ENCODE measurements at places on chromosomes 5 and 9.

DNA sequence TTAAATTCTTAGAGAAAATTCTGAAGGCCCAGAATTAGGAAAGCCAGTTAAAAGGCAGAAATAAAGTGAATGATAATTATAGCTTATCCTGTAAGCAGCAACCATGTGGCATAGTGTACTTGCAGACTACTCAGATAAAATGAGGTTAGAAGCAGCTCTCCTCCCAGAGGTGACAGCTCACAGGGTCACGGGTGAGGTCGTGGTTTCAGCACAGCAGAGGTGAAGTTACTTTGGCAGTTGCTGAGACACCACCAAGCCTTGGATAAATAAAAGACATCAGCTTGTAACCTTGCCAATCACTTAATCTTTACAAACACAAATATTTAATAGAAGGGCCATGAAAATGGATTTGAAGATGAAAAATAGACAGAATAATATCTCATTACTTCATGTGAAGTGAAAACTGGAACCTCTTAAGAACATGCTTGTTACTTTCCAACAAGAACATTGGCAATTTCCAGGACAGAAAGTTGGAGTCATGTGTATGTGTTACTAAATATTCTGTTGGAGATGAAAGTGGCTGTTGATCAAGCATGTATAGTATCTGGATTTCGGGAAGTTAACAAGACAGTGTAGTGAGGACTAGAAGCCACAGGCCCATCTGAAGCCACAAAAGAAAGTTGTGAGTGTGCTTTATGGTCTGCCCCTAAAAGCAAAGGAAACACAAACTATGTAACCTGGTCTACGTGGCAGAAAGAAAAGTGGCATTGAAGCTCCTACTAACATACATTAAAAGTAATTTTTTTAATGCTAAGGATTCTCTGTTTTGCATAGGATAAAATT lies 134.4 kb downstream of the ERCC6L2 start:
- peak; percentile 82 for DNase-seq

GRCh38 chr9:126366366-126367011 lies 39.9 kb downstream of the MVB12B start:
- no peak for DNase-seq

DNA sequence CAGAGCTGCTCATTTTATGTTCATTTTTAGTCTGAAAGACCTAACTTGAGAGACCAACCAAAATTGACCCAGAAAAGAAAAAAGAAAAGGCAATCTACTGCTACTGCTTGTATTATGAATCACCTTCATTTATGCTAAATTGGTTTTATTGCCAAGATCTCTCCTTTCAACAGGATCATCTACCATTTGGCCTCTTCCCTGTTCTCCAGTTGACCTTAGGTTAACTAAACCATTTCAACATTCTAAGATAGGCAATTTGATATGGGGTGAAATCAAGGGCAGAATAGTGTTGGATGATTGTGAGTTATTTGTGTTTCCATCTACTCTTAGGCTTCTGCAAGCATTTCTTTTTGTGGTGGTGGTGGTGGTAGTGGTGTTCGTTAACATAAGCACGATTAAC lies 48.3 kb upstream of the POU4F3 start:
- DNase-seq = no peak

DNA sequence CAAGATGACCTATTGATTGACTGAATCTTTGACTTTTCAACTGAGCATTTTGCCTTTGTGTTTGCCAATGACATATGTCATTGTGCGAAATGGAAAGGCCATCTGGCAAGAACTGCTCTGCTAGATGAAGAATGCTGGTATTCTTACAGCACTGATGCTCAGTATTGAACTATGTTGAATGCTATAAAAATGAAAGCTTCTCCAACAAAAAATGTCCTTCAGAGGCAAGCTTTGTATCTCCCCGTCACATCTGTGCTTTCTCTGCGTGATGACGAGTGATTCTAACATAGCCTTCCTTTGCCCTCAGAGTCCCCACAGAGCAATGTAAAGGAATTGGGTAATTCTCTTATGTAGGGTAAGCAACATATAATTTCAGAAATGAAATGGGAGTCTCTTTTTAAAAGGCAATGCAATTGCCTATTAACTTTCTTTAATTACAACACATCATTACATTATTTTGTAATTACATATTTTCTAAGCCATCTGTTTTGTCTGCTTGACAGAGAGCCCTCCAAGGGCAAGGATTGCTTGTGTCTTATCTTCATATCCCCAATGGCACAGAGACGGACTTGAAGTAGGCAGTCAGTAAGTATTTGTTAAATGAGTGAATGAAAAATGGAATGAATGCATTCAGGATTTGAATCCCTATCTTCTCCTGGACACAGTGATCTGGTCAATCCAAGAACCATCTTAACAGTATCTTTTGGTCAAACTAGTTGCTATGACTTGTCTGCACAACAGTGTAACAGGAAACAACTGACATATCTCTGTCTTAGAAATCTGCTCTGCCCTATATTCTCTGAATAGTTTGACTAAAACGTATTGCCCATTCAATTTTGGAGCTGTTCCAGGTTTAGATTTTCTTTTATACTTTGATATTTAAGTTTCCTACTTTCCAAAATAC lies 46.1 kb downstream of the ENC1 start:
- no peak for DNase-seq

DNA sequence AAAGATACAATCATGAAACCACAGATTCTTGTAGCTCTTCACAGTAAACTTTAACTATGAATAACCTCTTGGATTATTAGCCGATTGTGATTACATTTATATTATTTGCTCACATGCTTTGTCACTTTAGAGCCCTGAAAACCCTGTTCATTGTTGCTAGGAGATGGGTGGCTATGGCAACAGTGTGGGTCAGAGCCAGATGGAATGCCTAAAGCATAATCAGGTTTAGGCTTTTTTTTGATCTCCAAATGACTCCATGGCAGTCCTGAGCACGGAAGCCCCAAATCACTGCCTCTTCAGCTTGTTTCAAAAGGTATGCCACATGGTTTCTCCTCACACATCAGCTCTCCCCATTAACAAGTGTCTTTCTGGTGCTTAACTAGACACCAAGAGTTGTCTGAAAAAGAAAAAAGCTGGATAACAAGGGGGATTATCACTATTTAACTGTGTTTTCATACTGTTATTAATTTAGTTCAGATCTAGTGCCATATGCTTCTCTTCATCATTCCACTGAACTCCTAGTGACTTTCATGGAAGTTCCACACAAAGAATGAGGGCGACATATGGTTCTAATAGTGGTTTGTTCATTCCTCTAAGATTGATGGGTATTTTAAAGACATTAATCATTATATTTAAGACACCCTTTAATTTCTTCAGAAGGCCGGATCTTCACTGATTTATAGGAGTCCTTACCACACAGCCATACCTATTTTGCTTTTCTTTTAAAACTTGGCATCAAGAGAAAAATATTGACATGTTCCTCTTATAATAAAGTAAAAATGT lies 88.8 kb upstream of the PAM start:
- no peak for DNase-seq

DNA sequence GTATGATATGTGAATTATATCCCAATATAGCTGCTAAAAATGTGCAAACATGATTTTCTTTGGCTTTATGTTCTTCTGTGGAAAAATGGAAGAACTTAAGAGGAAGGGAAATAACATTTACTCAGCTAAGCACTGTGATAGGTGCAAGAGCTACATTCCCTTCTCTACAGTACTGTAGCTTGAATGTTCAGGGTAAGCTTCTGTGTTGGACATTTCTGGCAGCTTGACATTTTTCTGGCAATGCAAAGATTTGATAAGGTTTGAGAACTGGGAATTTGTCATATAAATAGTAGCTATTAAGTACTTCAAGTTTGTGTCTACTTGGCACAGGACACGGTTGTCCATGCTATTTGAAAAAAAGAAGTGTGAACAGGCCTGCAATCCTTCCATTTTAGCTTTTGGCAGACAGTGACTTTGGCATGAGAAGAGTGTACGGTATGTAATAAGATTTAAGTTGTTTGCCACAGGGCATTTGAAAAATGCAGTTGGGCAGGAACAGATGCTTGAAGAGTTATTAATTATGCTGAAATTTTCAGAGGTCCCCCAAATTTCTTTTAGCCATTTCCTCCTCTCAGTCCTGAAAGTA lies 77.6 kb downstream of the KIF4B start:
- DNase-seq = no peak

DNA sequence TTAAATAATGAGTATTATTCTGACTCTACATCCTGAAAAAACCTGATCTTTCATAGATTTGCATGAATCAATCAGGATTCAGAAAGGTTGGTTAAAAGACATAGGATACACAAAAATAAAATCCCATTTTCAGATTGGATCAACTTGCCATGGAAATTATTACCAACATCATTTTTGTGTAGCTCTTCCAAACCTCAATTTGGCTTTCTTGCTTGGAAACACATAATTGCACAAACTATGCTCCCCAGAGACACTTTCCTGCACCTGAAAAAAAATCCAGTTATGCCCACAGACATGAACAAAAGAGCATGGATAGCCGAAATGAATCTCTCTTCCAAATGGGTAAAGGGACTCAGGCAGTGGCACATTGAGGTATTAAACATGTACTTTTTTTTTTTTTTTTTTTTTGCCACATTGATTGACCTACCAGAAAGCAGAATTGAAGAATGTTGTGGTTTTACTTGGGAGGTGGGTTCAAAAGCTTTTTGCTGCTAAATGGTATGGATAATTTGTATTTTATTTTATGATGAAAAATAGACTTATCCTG lies 135.4 kb upstream of the FBN2 start:
- no peak for DNase-seq

GRCh38 chr5:95925939-95926338 lies 35.7 kb downstream of the ELL2 start:
- no peak for DNase-seq

DNA sequence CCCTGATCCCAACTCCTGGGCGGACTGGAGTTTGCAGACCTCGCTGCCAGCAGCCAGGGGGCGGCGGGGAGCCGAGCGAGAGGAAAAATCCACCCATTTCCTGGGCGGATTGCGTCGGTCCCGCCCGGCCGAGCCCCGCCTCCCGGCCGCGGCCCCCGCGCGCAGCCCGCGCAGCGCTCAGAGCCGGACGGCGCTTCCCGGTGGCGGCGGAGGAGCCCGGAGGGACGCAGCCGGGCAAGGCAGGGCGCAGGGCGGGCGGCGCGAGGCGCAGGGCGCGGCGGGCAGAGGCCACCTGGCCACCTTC lies at the start of gene OLFM1:
Gene OLFM1, plus strand, starts transcription at position 180 of the 304 bp plus-strand sequence. CDS start 322 bp downstream, outside the sequence.
- peak; percentile 69 for DNase-seq

GRCh38 chr5:81925981-81926380 lies 45.8 kb upstream of the ATG10 start:
- DNase-seq = no peak

- DNase-seq = no peak
Observed at GRCh38 chr9:112065806-112066606, 109.1 kb downstream of the SUSD1 start.

- DNase-seq = no peak
Observed at GRCh38 chr9:109258481-109259302, 62.2 kb downstream of the EPB41L4B start.

DNA sequence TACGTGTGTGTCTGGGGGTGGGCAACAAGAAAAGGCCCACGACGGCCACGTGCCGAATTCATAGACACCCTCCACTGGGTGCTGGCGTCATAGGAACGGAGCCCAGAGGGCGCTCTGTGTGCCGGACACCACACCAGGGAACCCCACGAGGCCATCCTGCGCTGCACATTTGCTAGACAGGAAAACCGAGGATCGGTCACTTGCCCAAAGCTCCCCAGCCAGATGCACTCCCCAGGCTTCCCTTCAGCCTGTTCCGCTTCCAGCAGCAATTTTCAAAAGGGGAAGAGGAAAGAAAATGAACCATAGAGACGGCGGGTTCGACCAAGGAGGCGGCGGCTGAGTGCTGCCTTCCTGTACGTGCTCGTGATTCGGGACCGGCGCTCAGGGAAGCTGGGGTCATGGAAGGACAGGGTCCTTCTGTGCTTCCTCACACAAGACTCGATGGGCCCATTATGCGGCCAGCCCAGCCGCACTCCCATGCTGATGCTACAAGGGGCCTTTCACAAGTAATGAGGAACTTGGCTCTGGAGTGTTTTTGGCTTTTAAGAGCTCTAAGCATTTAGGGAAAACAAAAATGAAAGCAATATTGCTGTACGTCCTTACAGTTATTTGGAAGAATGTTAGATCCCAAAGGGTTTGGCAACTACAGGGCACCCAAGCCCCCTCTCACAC lies 124.6 kb upstream of the SARDH start:
- no peak for DNase-seq

DNA sequence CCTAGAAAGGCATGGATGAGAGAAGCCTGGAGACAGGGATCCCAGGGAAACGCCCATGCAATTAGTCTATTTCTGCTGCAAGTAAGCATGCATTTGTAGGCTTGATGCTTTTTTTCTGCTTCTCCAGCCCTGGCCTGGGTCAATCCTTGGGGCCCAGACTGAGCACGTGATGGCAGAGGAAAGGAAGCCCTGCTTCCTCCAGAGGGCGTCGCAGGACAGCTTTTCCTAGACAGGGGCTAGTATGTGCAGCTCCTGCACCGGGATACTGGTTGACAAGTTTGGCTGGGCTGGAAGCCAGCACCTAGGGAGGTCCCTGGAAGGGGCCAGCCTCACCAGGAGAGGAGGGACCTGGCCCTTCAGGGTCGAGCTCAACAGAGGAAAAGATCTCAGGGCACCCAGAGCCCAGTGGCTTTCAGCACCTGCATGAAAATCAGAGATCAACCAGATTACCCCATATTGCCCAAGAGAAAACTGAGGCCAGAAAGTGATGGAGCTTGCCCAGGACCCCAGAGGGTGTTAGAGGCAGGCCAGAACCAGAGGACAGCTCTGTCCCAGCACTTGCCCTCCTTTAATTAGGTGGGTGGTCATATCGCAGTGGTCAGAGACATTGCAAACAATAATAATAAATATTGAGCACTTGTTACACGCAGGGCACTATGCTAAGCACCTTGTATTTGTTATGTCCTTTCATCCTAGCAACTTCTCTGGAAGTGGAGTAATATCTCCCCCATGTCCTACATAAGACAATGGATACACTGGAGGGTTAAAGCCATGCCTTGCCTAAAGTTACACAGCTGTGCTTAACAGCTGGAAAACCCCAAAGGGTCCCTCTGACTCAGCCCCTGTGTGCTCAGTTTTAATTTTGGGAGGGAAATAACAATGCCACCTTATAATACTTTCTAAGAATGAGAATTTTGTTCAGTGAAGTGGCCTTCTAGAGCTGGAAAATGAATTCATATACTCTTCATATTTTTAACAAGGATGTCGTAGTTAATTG lies 67.1 kb downstream of the KLF4 start:
- peak; percentile 46 for DNase-seq

DNA sequence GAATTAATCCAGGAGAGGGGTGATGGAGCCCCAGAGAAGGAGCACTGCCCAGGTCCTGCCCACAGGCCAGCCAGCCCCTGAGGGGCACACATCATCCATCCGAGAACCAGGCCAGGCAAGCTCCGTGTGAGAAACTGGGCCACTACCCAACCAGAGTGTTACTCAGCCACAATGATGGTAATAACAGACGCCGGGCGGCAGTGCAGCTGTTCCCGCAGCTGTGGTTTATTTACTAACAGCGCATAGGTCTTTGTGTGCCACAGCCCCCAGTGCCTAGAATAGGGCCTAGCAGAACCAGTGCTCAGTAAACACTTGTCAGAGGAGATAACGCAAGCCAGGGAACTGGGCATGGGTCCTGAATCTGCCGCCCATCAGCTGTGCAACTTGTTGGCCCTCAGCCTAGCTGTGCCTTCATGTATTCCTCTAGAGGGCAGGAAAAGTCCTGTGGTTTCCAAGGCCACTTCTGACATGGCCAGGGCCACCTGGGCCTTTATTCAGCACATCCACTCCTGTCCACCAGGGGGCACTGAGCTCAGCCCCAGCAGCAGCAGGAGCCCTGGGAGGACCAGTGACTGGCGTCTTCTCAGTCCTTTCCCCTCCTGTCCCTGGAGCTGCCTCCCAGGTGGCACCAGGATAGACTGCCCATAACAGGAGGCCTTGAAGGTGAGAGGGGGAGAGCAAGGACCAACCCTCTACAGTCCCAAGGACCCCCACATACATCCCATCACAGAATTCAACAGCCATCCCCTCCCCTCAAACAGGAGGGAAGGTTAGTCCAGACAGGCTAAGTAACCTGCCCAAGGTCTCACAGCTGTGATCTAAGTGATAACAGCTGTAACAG lies 2.1 kb downstream of the MXD3 start:
- peak; percentile 84 for DNase-seq
